Stimulated activated CD8-positive, alpha-beta memory T cell treated with anti-CD3 and anti-CD28 coated beads, Interleukin-7, amount 100 ng/mL, for 1 hour (primary cell): ENCODE measurements at places on chromosomes 12 and 14.

GRCh38 chr12:64400041-64400440, 4.2 kb upstream of the XPOT start:
- no peak for DNase-seq

DNA sequence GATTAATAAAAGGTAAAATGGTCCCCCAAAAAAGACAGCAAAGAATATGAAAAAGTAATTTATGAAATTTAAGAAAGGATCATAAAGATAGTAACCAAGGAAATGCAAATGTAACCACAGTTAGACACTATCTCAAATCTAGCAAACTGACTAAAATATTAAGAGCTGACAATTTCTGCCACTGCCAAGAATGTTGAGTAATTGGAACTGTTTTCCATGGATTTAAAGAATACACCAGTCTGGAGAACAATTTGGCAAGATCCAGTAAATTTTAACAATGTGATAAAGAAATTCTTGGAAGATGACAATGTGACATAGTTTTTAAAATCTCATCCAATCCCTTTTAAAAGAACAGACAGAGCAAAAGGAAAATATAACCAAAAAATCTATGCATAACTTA, 798.0 kb upstream of the MGAT4C start:
- DNase-seq: no peak

- DNase-seq: no peak
Measured at GRCh38 chr12:127785986-127786590, 480.9 kb upstream of the TMEM132C start.

DNA sequence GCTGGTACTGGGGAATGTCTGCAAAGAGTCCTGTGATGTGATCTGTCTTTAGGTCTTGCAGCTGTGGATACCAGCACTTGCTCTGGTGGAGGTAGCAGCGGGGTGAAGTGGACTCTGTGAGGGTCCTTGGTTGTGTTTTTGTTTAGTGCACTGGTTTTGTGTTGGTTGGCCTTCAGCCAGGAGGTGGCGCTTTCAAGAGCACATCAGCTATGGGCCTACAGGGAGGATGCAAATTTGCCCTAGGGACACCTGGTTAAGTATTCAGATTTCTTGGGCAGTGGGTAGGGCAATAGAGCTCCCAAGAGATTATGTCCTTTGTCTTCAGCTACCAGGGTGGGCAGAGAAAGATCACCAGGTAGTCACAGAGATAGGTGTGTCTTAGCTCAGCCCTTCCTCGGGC, 63.8 kb downstream of the PTGER2 start:
- no peak for DNase-seq

GRCh38 chr14:82565825-82566224, 1032.2 kb upstream of the SEL1L start:
- DNase-seq: no peak
